ENCODE measurements at places on chromosomes 5 and 9. TPM values are rescaled to one million over a fixed set of nuclear protein-coding genes. Genes with fewer than 3 reads are reported as not detected.
A peak's percentile ranks its signal among the peaks of the same experiment; 100 is the strongest.

TEX48 gene
- not detected for total RNA-seq

DNA sequence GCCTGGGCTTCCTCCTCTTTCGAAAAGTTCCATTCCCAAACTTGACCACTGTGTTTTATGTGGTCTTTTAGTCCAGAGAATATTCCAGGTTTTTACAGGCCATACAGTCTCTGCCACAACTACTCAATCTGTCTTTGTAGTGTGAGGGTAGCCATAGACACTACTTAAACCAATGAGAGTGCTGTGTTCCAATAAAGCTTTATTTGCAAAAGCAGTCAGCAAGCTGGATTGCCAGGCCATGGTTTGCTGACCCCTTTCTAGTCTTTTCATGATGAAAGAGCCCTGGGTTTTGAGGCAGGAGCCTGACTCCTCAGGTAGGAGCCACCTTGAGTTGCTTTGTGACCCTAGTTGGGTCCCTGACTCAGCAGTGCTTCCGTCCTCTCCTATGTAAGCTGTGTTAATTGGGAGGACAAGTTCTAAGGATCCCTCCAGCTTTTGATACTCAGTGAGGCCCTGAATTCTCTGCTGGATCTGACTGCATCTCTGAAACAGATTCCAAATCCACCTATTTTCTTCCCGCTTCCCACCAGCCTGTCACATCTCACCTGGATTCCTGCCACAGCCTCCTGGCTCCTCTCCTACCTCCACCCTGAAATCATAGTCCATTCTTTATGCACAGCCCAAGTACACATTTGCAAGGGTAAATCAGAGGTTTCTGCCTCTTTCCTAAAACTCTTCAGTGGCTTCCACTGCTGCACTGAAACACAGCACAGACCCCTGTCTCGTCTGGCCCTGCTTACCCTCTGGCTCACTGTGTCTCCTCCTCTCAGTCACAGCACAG is 13.5 kb downstream of the GALNT10 start:
- no peak overlapping the region for H3K4me3 ChIP-seq
- no peak overlapping the region for H3K27ac ChIP-seq
- DNase-seq = no peak
- H3K36me3 ChIP-seq = no peaks in the 10 kb centered on the region

DNA sequence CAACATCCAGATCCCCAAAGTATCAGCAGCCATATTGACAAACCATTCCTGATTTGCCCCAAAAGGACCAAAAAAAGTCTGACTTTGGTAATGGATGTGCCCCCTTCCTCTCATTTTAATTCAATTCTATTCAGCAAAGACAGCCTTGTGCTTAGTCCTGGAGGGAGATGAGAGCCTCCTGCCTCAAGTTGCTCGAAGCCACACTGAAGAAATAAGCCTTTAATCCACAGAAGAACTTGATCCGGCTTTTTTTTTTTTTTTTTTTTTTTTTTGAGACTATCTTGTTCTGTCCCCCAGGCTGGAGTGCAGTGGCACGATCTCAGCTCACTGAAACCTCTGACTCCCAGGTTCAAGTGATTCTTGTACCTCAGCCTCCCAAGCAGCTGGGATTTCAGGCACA is 8.4 kb upstream of the PAX5 start:
- DNase-seq = no peak
- H3K27ac ChIP-seq = no peak overlapping the region
- H3K27me3 ChIP-seq = peaks cover 16% of the 10 kb centered on the region
- peaks cover 8% of the 10 kb centered on the region for H3K4me1 ChIP-seq
- H3K4me3 ChIP-seq = no peak overlapping the region
- H3K36me3 ChIP-seq = no peaks in the 10 kb centered on the region

- no peaks in the 10 kb centered on the region for H3K27me3 ChIP-seq
- DNase-seq = no peak
- H3K4me3 ChIP-seq = no peak overlapping the region
- no peak overlapping the region for H3K27ac ChIP-seq
- H3K4me1 ChIP-seq = no peaks in the 10 kb centered on the region
Observed at GRCh38 chr5:155106221-155106620, 92.7 kb downstream of the KIF4B start.

CTNND2 gene
- total RNA-seq = 8.6 TPM

TSLP gene
- total RNA-seq = 1.8 TPM

- no peak overlapping the region for H3K27ac ChIP-seq
- no peaks in the 10 kb centered on the region for H3K4me1 ChIP-seq
- no peak for DNase-seq
- no peaks in the 10 kb centered on the region for H3K36me3 ChIP-seq
Observed at GRCh38 chr5:4372481-4372880, 767.6 kb upstream of the ADAMTS16 start.

DNA sequence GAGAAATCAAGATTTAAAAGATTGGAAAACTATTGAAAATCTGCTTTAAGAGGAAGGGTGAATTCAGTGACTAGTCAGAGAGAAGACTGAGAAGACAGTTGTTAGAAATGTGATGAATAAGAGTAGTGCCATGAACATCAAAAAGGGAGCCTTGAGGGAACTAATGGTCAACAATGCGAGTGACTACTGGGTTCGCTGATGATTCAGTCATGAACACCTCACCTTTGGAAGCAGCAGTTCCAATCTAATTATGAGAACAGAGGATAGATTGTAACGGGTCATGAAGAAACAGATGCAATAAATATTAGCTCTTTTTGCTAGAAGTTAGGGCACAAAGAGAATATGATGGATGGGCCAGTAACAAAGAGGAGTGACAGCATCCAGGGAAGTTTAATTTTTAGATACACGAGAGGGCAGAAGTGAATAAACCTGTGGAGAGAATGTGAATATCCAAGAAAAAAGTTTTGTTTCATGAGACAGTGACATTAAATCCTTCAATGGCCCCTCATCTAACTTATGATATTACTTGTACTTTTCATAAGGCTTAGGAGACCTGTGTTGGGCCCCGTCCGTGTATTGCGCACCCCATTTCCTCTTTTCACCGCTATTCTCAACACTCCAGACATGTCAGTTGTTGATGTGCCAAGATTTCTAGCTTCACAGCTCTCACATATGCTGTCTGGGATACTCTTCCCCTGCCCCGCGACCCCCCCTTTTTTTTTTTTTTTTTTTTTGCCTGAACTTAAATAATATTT is 23.5 kb upstream of the IFNE start:
- no peak overlapping the region for H3K27ac ChIP-seq
- no peak for DNase-seq
- no peaks in the 10 kb centered on the region for H3K36me3 ChIP-seq
- H3K4me1 ChIP-seq = no peaks in the 10 kb centered on the region
- H3K27me3 ChIP-seq = no peaks in the 10 kb centered on the region

DNA sequence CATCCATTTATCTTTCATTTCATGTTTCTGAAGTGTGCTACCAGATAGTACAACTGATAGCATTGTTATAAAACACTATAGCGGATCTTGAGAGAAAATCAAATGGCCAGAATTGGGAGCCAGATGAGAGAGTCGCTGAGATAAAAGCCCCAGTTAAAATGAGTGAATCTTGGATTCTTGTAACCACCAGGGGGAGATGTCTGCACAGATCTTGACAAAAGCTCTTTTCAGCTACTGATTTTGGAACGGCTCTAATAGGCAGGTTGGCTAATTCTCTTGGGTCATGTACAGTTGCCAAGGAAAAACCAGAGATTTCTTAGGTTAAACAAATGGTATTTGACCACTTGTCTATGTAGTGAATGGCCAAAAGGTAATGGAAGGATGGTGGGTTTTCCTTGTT is 21.7 kb downstream of the F2RL2 start:
- no peaks in the 10 kb centered on the region for H3K27me3 ChIP-seq

DNA sequence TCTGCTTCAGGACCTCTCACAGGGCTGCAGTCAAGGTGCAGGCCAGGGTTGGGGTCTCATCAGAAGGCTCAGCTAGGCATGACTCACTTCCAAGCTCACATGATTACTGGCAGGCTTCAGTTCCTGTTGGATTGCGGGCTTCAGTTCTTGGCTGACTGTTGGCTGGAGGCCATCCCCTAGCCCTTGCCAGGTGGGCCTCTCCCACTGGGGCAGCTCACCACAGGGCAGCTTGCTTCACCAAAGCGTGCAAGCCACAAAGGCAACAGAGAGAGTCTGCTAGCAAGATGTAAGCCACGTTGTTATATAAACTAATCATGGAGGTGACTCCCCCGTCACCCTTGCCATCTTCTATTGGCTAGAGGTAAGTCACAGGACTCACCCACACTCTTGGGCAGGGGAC is 14.4 kb downstream of the CPLX2 start:
- H3K4me1 ChIP-seq = no peaks in the 10 kb centered on the region
- H3K27ac ChIP-seq = no peak overlapping the region
- no peak overlapping the region for H3K4me3 ChIP-seq
- no peaks in the 10 kb centered on the region for H3K27me3 ChIP-seq
- no peaks in the 10 kb centered on the region for H3K36me3 ChIP-seq

- no peak overlapping the region for H3K27ac ChIP-seq
- no peak overlapping the region for H3K4me3 ChIP-seq
Observed at GRCh38 chr5:31415009-31415923, 116.6 kb downstream of the DROSHA start.

DNA sequence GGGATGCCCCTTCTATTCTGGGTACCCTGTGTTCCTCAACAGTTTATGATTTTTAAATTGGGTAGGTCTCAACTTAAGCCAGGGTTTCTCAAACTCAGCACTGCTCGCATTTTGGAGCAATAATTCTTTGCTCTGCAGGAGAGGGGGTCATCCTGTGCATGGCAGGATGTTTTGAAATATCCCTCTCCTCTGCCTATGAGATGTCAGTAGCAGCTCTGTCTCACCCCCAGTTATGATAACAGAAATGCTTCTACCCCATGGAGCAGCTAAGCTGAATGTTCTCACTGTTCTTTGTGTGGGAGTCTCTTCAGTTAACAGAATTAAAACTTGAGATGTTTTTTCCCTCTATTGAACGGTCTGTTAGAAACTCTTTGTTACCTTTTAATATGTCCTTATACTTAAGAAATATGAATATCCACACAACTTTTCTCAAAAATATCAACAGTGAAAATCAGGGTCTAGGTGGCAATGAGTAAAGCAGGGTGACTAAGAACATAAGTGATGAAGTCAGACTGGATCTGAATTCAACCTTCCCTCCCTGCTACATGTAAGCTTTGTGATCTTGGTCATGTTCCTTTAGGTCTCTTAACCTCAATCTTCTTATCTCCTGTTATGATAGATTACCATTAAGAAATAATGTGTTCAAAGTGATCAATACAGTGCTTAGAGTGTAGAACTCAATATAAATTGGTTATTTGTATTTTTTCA is 89.0 kb downstream of the CAMK4 start:
- H3K4me3 ChIP-seq = no peak overlapping the region
- no peaks in the 10 kb centered on the region for H3K36me3 ChIP-seq
- no peak for DNase-seq
- H3K4me1 ChIP-seq = no peaks in the 10 kb centered on the region
- H3K27me3 ChIP-seq = no peaks in the 10 kb centered on the region

GRCh38 chr5:100901821-100902341 is 1.2 kb downstream of the ST8SIA4 start:
- H3K27ac ChIP-seq = peak overlapping the region; percentile 73
- H3K36me3 ChIP-seq = no peaks in the 10 kb centered on the region
- peak overlapping the region; percentile 58 for H3K4me3 ChIP-seq
- DNase-seq = peak; percentile 64
- H3K27me3 ChIP-seq = no peaks in the 10 kb centered on the region

DNA sequence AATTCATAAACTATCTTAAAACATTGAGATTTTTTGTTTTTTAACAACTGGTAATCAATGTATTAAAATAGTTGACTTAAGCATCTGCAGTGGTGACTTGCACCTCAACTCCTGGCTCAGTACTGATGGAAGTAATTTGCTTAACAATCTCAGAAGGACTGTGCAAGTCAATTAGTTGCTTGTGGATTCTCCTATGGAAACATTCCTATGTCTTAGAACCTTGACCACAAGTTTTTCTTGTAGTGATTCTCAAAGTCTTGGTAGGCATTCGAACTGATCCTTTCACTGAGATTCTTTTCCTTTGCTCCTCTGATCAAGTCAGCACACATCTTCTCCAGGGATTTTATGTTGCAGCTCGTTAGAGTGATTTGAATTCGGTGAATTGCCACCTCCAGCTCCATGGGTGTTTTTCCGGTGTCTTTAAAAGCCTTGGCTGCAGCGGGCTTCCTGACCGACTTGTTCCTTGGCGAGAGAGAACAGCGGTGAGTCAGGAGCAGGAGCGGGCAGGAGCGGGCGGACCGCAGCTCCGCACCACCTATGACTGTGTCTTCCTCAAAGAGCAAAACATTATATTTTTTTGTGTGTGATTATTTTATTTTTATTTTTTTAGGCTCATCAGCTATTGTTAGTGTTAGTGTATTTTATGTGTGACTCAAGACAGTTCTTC is 21.1 kb downstream of the HMGXB3 start:
- H3K27me3 ChIP-seq = no peaks in the 10 kb centered on the region
- no peak overlapping the region for H3K4me3 ChIP-seq
- peak overlapping the region; percentile 58 for H3K27ac ChIP-seq
- no peak for DNase-seq

- no peak overlapping the region for H3K4me3 ChIP-seq
- H3K27me3 ChIP-seq = no peaks in the 10 kb centered on the region
- no peaks in the 10 kb centered on the region for H3K4me1 ChIP-seq
- H3K36me3 ChIP-seq = no peaks in the 10 kb centered on the region
- DNase-seq = no peak
- no peak overlapping the region for H3K27ac ChIP-seq
Observed at GRCh38 chr9:73129941-73130685, 21.6 kb upstream of the ANXA1 start.

DNA sequence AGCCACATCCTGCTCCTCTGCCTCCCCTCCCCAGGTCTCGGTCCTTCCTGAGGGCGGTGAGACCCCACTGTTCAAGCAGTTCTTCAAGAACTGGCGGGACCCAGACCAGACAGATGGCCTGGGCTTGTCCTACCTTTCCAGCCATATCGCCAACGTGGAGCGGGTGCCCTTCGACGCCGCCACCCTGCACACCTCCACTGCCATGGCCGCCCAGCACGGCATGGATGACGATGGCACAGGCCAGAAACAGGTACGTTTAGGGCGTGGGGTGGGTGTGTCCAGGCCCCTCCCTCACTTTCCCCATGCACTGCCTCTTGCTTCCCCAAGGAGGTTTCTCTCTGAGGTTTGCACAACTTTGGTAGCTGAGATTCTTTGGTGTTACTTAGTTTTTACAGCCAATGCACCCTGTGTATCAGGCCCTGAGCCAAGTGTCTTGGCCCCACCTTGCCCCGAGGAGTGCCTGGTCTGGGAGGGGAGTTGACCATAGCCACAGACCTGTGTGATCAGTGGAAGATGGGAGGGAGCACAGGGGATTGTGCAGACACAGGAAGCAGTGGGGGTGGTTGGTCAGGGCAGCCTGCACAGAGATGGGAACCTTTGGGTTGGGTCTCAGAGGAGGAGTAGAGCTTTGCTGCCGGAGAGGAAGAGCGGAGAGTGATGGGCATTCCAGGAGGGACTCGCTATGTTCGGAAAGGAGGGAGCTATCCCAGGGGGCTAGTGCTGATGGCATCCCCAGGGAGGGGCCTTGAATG is 50.8 kb downstream of the GSN start:
- no peak overlapping the region for H3K4me3 ChIP-seq
- peak overlapping the region; percentile 94 for H3K27ac ChIP-seq
- no peaks in the 10 kb centered on the region for H3K27me3 ChIP-seq
- H3K4me1 ChIP-seq = peaks cover 60% of the 10 kb centered on the region

GRCh38 chr5:139460455-139460854 is 2.1 kb downstream of the ECSCR start:
- H3K27me3 ChIP-seq = no peaks in the 10 kb centered on the region
- H3K4me3 ChIP-seq = peak overlapping the region; percentile 42
- no peaks in the 10 kb centered on the region for H3K4me1 ChIP-seq
- no peak for DNase-seq
- peak overlapping the region; percentile 75 for H3K27ac ChIP-seq

SHC3 gene
- 1.7 TPM for total RNA-seq

- no peaks in the 10 kb centered on the region for H3K27me3 ChIP-seq
- no peak overlapping the region for H3K27ac ChIP-seq
- H3K4me3 ChIP-seq = no peak overlapping the region
- H3K36me3 ChIP-seq = no peaks in the 10 kb centered on the region
- DNase-seq = peak; percentile 64
- H3K4me1 ChIP-seq = no peaks in the 10 kb centered on the region
Observed at GRCh38 chr5:101678481-101679193, 617.4 kb downstream of the SLCO4C1 start.

Measured in right atrium auricular region (tissue), 2 donors.